NCI-H1048 (cell line): ENCODE measurements at places on chromosomes 12 and 14.

DNA sequence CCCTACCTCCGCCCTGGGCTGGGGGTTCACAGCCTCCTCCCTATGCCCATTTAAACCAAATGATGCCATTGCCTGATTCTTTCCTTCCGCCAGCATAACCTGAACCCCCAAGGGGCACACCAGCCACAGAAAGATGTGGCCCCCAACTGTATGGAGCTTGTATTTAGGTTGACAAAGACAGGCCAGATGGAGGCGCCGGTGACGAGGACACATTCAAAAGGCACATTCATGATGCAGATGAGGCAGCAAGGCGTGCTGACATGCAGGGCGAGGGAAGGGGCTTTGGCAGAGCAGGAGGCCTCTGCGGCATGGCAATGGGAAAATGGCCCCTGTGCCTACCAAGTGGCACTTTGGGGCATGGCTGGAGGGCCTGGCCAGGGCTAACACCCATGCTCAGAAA is 112.2 kb downstream of the RFLNA start:
- no peak for DNase-seq

GRCh38 chr14:103629503-103630121 is 601 bp downstream of the KLC1 start:
- DNase-seq, result no peak

DNA sequence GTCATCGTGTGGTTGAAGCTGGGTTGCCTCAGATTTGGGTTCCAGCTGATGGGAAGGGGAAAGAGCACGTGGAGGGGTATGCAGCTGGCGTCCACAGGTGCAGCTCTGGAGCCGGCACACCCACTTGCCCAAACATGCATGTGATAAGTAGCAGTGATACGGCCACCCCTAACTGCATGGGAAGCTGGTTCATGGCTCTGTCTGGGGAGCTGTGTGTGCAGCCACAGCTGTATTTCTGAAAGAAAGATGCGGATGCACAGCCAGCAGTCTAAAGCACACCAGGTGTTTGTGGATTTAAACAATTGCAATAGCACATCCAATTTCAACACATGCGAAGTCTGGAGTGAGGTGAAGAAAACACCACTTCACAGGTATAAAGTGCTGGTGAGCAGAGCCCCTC is 181.4 kb downstream of the EFCAB11 start:
- no peak for DNase-seq

DNA sequence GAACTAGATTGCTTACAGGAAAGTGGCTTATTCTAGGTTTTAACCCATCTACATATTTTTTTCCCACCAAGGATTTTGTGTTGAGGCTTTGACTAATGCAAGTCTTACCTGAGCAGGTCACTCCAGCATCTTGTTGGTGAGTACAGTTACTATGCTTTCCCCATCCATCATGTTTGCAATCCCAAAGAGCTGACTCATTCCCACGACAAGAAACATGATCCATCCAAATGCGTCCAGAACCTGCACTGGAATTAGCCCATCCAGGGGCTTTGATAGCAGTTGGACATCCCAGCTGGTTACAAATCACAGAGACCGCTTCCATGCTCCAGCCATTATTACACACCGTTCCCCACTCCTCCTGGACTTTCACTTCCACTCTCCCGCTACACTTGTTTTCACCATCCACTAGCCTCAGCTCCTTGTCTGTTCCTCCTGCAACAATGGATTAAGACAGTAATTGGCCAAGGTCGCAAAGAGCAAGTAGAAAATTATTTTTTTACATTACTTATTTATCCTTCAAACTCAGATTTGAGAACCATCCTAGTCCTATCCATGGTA is 2.5 kb downstream of the CD163 start:
- DNase-seq, result no peak

DNA sequence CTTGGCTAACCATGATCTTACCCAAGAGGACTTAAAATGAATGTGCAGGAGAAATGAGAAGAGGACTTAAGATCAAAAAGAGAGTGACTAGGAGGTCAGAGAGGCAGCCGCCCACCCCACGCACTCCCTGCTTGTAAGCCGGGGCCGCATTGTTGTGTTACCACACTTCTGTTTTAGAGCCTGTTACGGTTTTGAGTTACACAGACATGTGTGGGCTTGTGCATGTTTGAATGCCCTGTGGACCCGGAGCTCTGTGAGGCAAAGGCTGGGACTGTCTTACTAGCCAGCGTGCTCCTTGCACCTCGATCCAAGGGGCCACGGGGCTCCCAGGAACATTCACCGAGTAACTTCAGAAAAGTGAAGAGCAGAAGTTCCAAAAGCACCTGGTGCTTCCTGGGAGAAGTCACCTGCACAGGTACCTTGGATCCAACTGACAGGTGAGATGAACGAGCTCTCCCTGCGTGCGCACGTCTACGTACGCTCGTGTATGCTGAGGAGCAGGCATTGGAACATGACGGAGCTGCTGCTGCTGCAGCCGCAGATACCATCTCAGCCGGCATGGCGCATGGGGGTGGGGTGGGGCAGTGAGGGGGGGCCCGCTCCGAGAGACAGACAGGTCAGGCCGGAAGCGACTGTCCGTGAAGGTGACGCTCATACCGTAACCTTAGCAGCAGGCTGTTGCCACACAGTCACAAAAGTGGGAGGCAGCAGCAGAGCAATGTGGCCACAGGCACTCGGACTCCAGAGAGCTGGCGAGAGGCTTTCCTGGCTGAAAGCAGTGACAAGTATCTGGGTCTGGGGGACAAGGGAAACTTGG is 23.7 kb downstream of the SFSWAP start:
- no peak for DNase-seq

- DNase-seq, result no peak
Measured at GRCh38 chr12:104529130-104529874, 72.6 kb downstream of the CHST11 start.

DNA sequence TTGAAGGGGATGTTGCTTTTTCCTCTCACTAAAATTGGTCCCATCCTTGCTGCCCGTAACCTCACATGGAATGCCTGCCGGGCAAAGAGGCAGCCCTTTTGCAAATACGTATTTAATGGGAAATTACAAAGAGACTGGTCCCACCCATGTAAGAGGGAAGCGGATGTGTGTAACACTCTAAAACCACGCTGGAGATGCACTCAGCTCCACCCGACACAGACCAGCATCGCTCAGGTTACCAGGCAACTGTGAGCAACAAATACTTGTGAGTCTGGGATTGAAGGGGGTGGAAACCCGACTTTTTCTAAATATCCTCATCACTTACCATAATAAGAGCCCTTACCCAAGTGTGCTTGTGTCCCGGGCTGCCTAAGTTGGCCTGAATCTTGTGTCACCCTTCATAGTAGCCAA is 47.7 kb downstream of the ELK3 start:
- DNase-seq, result no peak

DNA sequence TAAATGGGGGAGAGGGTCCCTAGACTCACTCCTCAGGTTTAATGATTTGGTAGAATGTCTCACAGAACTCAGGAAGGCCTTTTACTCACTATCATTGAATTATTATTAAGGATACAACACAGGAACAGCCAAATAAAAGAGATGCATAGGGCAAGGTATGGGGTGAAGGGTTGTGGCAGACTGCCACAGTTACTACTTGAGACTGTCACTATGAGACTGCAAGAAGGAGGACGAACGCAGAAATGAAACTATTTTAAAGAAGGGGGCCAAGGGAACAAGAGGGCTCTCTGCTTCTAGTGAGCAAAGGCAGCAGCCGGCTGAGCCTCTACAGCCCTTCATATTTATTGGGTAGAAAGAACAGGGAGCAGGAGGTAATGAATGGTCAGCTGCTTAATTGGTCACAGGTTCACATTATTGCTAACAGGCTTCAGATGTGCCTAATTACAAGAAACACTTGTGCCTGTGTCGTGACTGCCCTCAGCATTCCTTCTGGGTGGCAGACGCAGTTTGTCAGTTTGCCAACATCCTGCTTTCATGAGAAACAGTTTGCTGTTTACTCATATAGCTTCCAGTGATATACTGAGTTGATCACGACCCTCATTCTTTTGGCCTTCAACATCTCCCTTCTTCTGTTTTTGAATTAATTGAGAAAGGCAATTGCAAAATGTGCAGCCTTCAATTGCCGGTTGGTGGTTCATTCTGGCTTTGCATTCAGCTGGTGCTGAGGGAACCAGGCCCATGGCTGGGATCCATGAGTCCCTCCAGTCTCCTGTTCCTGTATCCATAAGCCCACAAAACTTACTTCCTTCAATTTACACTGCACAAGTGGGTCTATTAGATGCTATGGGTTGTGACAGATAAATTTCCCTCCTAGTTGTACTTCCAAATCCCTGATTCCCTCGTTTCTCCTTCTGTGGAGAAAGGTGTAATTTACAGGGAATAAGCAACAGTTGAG is 82.8 kb upstream of the PLEKHG7 start:
- no peak for DNase-seq

DNA sequence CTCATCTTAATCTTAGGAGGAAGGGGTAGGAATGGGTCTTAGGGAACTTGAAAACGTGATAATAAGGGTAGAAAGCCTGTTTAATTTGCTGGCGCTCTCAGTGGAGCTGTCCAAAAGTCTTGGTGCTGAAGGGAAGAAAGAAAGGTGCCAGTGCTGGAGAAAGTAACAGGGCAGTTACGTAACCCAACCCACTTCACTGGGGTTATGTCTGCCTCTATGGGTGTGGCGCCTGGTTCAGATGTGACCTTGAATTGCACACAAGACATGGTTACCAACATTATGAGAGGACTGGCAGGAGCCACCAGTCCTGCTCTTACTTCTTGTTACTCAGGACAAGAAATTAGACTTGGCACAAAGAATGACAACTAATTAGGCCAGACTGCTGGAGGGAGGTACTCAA is 18.6 kb upstream of the GPATCH2L start:
- no peak for DNase-seq

DNA sequence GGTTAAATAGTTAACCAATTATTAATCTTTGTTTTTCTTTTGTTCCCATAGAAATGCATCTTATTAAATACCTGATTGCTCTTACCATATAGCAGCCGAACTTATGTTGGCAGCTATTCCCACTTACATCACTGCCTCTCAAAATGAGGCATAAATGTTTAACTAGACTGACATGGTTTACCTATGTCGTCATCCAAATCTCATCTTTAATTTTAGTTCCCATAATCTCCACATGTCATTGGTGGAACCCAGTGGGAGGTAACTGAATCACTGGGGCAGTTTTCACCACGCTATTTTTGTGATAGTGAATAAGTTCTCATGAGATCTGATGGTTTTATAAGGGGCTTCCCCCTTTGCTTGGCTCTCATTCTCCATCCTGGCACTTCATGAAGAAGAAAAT is 499.2 kb upstream of the ATP2B1 start:
- DNase-seq, result no peak

- no peak for DNase-seq
Measured at GRCh38 chr14:102574281-102575159, 17.9 kb upstream of the RCOR1 start.

- DNase-seq, result no peak
Measured at GRCh38 chr12:109752117-109753053, 38.8 kb downstream of the FAM222A start.

- DNase-seq, result no peak
Measured at GRCh38 chr12:96670334-96670899, 181.0 kb downstream of the CFAP54 start.
